ENCODE measurements at places on chromosomes 7 and 10.

DNA sequence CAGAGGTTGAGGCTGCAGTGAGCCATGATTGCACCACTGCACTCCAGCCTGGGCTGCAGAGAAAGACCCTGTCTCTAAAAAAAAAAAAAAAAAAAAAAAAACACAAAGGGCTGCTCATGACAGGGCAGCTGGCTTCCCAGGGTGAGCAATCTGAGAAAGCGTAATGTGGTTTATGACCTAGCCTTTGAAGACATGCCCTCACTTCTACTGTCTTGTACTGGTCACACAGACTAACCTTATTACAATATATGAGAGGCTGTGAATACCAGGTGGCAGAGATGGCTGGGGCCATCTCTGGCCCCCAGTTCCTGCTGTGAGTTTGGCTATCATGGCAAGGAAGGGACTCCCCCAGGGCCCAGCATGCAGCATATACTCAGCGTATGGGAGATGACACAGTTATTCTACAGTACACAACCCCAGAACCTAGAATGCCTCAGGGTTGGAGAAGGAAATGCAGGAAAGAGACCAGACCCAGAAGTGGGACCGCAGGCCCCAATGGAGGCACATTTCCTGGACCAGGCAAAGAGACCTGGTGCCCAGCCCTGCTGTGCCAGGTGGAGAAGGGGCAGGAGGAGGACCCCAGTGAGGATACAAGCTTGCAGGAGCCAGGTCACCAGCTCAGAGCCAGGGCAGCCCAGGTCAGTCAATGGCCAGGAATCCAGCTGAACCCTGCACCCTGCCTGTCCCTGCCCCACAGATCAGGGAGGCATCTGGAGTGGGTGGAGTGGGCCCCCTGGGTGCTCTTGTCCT lies 26.3 kb downstream of the NPTX2 start:
- DNase-seq, result no peak

DNA sequence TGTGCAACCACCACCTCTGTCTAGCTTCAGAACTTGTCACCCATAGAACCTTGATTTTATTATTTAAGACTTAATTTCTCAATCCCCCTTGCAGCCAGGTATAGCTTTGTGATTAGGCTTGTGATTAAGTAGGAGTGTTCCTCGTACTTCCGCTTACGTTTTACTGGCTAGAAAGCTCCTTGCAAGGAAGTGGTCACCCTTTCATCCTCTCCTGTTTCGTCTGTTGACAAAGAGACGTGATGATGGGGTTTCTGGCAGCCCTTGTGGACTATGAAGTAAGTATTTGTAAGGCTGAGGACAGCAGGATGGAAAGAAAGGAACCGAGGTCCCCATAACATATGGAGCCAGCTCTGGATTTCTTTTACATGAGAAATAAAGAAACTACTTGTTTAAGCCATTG lies 86.5 kb upstream of the KDM7A start:
- DNase-seq, result peak; percentile 17

DNA sequence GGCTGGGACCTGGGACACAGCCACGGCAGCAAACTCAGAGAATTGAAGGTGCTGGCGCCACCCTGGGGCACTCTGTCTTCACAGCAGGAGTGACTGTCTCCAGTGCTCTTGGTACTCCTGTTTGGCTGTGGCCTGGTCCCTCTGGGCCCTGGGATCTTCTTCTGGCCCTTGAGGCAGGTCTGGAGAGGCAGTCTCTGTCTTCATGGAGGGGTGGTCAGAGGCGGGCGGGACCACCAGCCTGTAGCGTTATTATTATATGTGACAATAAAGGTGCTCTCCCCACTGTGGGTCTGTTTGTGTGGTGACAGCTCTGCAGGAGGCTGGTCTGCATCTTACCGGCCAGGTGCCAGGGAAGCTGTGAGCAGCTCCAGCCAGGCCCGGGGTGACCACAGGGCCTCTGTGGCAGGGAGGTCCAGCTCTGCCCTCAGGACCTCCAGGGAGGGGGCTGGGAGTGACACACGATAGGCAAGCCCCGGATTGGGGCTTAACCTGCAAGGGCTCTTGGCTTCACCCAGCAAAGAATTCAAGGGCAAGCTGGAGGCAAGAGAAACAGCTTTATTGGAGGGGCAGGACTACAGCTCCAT lies 70.3 kb downstream of the MYL10 start:
- no peak for DNase-seq

DNA sequence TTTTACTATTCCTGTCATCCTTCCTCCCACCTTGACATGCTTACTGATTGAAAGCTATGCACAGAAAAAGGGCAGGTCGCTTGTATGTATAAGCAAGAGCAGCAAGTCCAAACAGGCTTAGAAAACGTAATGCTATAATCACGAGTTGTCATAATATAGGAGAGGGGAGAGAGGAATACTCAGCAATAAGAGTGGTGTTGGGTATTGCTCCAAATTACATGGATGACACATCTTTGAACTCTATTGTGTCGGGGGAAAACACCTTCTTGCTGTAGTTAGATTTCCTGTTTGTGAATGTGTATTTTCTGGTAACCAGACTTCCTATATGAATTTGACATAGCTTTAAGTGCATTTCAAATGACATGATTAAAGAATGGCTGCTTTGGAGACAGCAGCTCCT lies 7.5 kb downstream of the MET start:
- DNase-seq, result no peak

DNA sequence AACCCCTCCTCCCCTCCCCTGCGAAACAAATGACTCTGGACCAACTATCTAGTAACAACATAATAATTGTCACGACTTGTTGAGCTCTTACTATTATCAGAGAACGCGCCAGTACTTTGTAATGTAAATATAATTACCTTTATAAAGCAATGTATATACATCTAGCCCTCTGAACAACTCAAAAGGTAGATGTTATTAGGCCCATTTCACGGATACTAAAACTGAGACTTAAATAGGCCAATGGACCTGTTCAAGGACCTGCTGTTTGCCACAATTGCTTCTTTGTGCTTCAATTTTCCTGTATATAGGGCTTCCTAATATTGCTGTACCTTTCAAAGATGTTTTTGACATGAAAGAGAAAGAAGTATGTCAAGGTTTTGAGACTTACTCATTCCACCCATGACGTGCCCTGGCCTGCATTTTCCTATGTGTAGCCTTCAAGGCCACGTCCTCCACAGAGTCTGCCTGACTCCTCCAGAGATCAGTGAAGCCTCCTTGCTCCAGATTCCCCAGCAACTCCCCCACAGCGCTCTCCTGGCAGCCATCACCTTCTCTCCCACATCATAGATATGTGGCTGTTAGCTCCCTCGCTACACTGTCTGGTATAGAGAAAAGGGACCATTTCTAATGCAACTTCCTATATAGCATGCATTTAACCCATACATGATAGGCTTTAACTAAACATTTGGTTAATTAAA lies 156.6 kb downstream of the SKIDA1 start:
- no peak for DNase-seq

All from effector CD4-positive, alpha-beta T cell (primary cell).